ENCODE measurements at places on chromosomes 5 and 9.

- no peak for DNase-seq
Observed at GRCh38 chr5:28743025-28743715, 1704.8 kb upstream of the CDH9 start.

DNA sequence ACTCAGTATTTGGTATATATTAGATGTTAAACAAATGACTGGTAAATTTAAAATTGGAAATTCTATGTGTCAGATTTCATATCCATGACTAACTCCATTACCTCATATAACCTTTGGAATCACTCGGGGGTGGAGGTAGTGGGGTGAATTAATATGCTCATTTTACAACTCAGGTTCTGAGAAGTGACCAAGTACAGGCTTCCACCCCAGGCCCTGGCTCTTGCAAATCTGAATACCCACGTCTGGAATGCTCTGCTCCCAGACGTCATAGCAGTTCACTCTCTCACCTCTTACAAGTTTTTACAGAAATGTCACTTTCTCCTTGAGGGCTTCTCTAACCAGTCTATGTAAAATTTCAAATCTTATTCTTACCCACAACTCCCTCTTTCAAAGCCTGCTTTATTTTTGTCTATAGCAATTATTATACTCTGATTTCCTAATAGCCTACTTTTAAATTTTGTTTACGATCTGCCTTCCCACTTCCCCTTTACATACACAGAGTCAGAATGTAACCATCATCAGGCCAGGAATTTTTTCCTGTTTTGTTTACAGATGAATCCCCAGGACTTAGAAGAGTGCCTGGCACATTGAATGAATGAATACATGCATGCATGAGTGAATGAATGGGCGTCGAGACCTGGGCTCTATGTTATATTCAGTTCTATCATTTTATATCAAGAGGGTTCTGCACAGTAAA lies 134.1 kb upstream of the IFNE start:
- peak; percentile 98 for DNase-seq

DNA sequence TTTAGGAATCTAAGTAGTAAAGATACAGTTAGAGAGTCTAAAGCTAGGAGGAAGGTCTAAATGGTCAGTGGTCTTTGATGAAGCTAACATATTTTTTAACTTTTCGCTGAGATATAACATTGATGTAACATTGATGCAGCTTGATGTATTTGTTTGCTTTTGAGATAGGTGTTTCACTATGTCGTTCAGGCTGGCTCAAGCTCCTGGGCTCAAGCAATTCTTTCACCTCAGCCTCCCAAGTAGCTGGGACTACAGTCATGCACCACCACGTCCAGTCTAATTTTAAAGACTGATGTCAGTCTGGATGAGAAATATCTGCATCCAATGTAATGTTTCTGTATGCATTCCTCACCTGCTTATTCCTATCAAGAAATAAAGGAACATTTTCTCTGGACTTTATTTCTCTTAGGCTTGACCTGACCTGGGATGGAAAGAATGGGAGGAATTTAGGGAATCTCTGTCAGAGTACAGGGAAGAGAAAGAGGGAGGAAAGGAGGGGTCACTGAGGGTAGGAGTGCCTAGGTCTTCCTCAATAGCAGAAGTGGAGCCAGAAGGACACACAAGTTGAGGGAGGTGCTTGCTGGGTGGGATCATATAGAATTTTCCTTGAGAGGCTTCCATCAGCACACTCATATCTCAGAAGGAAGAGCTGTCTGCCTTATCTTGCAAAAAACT lies 101.5 kb upstream of the GPBP1 start:
- no peak for DNase-seq

- peak; percentile 92 for DNase-seq
Observed at GRCh38 chr5:65871182-65871581, 55.2 kb upstream of the ERBIN start.

DNA sequence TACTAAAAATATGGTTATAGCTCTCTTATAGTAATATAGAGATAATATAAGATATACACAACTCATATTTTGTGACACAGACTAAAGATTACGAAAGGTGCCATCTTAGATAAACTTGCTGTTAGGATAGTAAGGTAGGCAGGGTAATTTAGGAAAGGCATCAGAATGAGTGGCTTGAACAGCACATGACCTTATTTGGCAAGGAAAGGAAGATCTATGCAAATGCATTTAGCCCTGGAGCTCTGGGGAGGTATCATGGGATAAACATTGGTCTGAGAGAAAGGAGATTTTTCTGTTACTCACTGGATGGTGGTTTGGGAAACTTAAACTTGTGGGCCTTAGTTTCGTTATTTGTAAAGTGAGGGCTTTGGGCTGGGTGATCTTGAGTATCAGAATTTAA lies 65.8 kb downstream of the KCTD16 start:
- DNase-seq: no peak

GRCh38 chr9:129336130-129336528 lies 158.1 kb upstream of the IER5L start:
- peak; percentile 61 for DNase-seq

- DNase-seq: no peak
Observed at GRCh38 chr9:112789473-112789872, 38.9 kb downstream of the SNX30 start.

GRCh38 chr5:121968910-121969607 lies 7.3 kb downstream of the SRFBP1 start:
- DNase-seq: peak; percentile 98

DNA sequence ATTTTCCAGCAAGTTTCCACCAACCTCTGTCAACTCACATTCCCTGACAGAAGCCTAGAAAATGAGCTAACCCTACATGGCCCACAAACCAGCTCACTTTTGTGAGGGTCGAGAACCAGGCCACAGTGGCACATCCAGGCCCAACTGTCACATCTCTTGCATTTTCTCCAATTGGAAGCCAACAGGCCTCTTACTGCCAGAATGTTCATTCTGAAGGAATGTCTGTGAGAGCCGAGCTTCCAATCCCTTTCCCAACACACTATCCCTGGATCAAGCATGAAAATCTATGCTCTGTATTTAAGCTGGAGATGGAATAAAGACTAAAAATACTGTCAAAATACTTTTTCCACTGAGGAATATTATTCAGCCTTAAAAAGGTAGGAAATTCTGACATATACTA lies 20.0 kb downstream of the MARCHF3 start:
- peak; percentile 3 for DNase-seq

DNA sequence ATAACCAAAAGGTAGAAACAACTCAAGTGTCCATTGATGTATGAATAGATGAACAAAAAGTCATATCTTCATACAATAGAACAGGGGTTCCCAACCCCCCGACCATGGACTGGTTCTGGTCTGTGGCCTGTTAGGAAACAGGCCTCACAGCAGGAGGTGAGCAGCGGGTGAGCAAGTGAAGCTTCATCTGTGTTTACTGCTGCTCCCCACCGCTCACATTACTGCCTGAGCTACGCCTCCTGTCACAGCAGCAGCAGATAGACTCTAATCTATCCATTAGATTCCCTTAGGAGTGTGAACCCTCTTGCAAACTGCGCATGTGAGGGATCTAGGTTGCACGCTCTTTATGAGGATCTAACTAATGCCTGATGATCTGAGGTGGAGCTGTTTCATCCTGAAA lies 478.0 kb downstream of the BRINP1 start:
- no peak for DNase-seq

DNA sequence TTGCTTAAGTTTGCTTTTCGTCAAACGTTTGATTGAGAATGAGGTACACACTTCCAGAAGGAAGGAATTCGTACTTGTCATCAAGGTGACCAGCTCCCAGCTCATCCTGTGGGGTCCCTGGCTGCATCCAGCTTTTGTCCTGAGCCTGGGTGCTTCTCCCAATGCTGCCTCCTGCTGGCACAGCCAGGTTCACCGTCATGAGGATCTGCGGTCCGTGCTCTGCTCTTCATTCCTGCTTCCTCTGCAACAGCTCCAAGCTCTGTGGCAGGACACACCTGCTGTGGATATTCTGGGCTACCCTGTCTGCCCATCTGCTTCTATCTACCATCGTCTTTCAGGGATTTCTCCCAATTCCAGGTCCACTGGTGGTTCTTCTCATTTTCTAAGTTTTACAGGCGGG lies 13.3 kb upstream of the UBE2QL1 start:
- no peak for DNase-seq

DNA sequence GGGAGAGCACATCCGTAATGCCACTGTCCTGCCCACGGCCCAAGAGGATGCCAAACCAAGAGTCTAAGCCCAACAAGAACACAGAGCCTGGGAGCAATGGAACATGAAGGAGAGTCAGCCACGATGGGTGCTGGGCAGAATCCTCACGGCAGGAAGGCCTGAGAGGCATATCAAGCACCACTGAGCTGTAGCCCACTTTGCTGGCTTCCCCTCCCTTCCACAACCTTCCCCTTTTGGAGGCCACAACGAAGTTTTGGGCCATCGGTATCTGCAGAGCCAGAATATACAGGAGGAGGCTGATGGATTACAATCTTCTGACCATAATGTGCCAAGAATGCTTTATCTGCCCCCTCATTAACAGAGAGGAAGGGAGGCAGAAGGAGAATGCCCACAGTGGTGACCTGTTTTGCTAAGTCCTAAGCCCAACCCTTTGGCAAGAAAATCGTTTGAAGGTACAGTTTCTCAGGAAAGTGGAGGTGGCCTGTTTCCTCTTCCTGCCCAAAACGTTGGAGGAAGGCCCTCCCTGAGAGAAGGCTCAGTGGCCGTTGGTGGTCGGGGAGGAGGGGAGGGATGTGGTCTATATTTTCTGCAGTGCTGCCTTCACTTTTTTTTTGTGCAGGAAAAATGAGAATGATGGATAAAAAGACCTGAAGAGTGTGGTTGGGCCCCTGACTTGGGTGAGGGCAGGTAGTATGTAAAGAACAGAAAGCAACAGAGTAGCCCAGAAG lies 26.2 kb downstream of the MACROH2A1 start:
- no peak for DNase-seq

GRCh38 chr9:2043243-2043642 lies 28.1 kb downstream of the SMARCA2 start:
- DNase-seq: no peak

DNA sequence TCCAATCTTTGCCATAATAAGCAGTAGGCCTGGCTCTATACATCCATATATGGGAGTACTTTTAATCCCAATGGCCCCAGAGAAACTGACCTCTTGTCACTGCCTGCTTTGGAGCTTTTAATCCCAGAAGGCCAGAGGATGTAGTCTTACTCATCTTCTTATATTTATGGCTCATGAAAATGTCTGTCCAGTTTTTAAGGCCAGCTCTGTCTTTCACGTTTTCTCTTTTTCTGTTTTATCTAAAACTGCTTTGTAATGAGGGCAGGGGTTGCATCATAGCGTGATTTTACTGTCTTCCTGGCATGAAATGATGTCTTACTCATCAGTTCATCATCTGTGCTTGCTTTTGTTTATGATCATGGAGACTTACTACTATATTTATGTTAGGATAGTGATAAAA lies 1094.9 kb downstream of the MAT2B start:
- peak; percentile 52 for DNase-seq

- no peak for DNase-seq
Observed at GRCh38 chr5:149935431-149935901, 9.1 kb downstream of the PDE6A start.

DNA sequence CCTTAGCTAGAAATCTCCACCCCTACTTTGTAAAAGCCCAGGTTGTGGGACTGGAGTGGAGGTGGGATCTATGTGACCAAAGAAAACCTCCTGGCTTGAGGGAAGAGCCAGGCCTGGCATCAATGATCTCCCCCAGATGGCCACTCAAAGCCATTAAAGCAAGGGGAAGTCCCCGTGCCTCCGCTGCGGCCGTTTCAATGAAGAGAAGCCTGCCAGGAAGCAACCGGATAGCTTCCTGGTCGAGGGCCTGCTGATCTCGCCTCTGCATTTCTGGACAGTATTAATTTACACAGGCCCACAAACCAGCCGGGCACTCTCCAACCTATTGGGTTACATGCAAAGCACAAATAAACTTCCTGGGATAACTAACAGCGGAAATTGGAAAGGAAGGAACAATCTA lies 160.5 kb upstream of the MSX2 start:
- peak; percentile 66 for DNase-seq

- no peak for DNase-seq
Observed at GRCh38 chr9:133246562-133246961, 28.4 kb downstream of the ABO start.

- DNase-seq: peak; percentile 11
Observed at GRCh38 chr9:86918556-86918955, 28.8 kb downstream of the GAS1 start.

- DNase-seq: peak; percentile 72
Observed at GRCh38 chr5:4879693-4880303, 260.3 kb upstream of the ADAMTS16 start.

DNA sequence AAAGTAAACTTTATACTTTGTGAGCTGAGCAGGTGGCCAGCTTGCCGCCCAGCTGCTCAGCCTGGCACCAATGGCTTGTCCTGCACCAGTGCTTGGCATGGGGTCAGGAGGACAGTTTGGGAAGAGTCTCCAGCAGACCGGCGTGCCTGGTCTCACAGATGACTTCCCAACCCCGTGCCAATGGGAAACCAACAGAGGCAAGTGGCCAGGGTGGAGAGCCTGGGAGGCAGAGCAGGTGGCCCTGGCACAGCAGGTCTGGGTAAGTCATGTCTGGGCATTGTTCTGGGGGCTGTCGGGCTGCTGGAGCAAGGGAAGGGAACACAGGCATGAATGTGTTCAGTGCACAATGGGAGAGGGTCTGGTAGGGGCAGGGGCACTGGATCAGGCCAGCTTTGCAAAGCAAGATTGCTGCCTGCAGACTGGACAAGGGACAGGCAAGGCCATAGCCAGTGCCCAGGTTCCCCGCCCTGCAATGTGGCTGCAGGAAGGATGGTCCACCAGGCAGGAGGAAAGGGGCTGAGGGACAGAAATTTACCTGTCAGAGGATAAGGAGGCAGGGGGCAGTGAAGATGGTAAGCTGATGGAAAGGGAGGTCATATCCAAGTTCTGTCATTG lies 76.2 kb upstream of the ALDH1B1 start:
- no peak for DNase-seq

DNA sequence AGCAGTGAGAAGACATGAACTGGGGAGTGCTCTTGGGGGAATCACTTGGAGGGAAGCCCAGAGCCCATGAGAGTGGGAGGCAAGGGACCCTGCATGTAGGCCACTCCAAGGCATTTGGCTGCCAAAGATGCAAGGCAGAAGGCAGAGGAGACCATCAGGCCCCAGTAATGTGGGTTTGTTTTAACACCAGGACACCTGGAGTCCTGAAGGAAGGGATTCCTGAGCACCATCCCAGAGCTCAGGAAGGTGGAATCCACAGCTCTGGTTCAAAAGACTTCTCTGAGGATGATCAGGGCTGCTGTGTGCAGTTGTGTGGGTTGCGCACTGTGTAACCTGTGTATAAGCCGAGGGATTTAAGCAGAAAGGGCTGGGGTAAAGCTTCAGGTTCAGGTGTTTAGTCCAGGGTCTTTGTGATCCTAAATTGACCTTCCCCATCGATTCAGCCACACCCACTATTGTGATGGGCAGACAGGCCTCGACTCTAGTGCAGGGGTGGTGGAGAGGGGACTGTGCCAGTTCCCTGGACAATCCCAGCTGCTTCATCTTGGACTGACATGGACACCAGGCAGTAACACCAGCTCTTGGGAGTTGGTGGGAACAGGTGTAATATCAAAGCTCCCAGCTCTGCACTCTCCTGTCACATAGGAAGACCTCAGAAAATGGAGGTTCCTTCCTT lies 11.0 kb downstream of the B4GALT7 start:
- no peak for DNase-seq

DNA sequence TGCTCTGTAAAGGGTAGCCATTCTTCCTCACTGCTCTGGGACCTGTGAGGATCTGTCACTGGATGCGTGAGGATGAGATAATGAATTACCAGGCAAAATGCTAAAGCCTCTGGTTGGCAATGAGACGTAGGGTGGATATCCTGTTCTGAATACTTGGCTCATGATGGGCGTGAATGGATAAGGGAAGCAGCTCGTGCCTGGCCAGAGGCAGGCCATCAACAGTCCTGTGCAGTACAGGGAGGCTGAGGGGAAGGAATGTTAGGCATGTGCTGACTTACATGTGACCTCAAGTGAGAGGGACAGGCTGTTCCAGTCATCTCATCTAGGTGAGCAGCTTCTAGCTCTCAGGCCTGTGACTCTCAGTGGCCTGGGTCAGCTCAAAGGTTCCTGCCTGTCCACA lies 172.8 kb downstream of the CARTPT start:
- peak; percentile 69 for DNase-seq
